ENCODE measurements at places on chromosomes 4 and X.

GRCh38 chr4:146514651-146515357, 6.9 kb downstream of the SLC10A7 start:
- no peak for DNase-seq

GRCh38 chr4:22430626-22431025, 85.2 kb downstream of the ADGRA3 start:
- DNase-seq, result no peak

DNA sequence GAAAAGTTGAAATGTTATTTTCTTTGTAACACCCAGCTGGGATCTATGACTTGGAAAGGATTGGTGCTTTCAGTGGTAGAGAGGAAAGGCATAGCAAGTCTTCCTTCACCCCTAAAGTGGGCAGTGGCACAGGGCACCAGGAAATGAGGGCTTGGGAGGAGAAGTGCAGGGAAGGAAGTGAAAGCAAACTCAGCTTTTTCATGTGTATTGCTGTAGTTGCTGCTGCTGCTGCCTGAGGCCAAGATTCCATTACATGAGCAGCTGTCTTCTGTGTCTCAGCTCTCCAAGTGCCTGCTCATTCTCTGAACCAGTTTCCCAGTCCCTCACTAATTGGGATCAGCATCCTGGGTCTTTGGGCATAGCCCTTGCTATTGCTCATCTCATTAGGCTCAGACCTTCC, 2.6 kb downstream of the HCCS start:
- DNase-seq, result no peak

- DNase-seq, result no peak
These were observed 56.2 kb downstream of the VCX3B start for GRCh38 chrX:8520791-8521190.

- DNase-seq, result no peak
These were observed 74.1 kb downstream of the RASGEF1B start for GRCh38 chr4:81397635-81398034.

DNA sequence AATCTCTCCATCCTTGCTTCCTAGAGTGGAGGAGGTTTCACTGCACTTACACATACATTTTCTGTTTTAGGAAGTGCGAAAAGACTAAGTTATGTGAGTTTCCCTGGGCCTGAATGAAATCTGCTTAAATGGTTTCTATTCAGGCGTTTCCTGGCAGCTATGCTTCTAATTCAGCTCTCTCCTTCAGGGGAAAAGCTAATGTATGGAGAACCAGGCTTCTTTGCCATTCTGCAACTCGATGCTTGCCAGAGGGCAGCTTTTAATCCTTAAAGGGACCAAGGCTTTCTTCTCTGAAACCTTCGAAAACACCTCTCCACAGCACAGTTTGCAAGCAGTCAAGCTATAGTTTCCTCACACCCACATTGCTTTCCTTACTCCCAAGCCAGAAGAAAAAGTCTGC, 89.5 kb upstream of the ARX start:
- no peak for DNase-seq

DNA sequence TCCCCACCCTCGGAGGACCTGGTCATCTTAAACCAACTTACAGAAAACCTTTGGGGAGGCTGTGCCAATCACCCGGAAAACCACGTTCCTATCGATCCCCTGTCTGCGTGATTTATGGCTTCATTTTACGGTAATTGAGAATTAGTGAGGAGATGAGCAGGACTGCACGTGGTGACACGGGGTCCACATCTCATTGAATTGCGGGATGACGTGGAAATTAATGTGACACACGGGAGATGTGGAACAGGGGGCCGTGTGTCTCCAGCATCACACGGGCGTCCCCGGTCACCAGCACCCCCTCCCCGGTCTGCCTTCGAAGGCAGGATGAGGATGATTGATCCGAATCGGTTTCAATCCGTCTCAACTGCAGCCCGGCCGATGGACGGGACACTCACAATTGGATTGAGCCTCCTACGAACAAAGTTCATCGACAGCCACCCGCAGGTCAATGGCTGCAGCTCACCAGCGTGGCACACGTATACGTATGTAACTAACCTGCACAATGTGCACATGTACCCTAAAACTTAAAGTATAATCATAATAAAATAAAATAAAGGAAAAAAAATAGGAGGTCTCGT, 160.3 kb downstream of the SHOX start:
- no peak for DNase-seq

GRCh38 chr4:83036991-83037665, 2.1 kb downstream of the COPS4 start:
- DNase-seq, result no peak

DNA sequence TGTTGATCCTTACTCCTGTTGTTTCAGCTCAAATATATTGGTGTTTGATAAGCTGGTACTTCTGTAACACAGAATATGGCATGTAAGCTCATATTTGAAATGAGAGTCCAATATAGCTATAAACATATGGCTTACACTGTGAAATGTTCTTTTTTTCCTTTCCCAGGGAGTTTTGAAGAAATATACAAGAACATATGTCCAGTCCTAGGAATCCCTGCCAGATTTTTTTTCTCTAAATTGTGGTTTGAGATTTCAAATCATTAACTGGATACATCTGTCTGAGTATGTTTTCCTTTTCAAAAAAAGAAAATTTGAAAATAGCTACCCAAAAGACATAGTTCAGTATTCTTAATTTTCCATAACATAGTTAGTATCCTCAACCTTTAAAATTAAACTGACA, 60.2 kb downstream of the HMGB2 start:
- DNase-seq, result no peak

GRCh38 chr4:184404047-184404446, 70.3 kb downstream of the IRF2 start:
- DNase-seq, result no peak

GRCh38 chrX:10749113-10749512, 128.7 kb upstream of the MID1 start:
- no peak for DNase-seq

GRCh38 chr4:175035905-175036304, 117.7 kb downstream of the ADAM29 start:
- DNase-seq, result no peak

DNA sequence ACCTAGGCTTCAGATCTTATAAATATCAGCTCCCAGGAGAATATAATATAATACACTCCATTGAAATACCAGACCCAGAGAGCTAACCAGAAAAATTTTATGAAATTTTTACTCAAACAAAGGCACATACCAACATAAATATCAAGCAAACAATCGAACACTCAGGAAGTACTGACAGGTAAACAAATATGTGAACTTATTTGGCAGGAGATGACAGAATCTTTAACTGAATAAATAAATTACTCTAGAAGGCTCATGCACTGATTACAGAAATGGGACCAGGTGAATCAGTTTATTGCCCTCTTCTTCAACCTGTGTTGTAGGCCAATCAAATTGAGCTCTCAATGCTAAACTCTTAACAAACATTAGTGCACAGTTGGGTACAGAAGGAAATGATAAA, 225.2 kb upstream of the PABPC4L start:
- no peak for DNase-seq

DNA sequence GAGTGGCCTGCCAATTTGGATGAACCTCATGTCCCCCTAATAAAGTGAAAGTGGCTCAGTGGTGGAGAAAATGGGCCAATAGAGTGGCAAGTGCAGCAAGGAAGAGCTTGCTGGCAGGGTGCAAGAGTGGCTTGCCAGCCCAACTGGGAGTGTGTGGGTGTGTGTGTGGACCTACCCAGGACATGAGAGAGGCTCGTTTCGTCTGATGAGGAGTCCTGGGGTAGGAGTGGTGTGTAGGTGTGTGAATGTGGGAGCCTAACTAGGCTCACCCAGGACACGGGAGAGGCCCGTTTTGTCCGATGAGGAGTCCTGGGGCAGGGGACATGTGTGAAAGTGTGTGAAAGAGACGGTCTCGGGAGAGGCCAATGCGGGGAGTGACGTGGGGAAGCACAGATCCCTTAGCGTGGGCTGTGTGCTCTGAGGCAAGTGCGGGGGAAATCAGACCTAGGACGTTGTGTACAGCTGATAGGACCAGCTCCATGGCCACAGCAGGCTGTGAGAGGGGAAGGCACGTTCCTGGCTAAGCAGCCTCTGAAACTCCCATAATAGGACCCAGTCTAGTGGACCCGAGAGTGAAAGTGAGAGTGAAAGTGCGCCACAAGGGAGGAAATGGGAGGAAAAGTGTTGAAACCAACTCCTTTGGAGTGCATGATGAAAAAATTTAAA, 5.3 kb downstream of the GAGE10 start:
- DNase-seq, result no peak

GRCh38 chrX:153725832-153726285, 1.2 kb downstream of the ABCD1 start:
- DNase-seq, result no peak

DNA sequence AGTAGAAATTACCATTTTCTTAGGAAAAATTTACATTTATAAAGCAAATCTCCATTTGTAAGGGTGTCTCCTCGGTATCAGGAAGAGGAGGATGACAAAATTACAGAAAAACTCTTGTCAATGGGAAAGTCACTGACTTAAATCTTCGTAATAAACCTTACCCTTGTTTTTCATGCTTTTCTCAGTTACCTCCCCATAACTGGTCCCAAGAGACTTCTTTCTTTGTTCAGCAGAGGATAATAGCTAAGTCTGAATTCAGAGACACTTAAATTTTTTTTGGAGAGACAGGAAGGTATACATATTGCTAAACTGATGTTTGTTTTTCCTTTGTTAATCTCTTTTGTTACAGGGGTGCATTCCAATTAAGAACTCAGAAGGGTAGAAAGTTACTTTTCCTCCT, 125.5 kb upstream of the JADE1 start:
- DNase-seq, result no peak

Data from 8988T (cell line).